ENCODE measurements at places on chromosomes 1 and 21. TPM values are rescaled to one million over a fixed set of nuclear protein-coding genes. Genes with fewer than 3 reads are reported as not detected.

CD1D gene
- total RNA-seq, result 5.3 TPM

FAM177B gene
- 19.9 TPM for total RNA-seq

FAM72B gene
- 0.61 TPM for total RNA-seq

TNFAIP8L2 gene
- total RNA-seq, result 17.6 TPM

LIPI gene
- total RNA-seq, result not detected

SLC9C2 gene
- total RNA-seq, result not detected

METTL18 gene
- total RNA-seq, result 16.9 TPM

DNA sequence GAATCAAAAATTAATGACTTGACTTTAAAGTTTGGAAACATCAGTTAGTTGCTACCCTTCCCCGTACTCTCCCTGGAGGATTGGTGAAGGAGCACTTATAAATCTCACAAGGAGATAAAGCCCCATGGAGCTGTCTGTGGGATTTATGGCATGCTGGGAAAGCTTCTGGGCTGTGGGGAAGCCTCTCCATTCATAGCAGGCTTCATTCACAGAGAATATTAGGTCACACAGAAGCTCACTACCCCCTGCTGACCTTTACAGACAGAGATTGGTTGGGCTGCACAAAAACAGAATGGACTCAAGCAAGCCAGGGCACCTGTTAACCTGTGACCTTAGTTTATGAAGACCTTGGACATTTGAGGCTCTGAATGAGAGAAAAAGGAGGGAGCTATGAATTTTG, 32.1 kb downstream of the RGL1 start:
- no peaks in the 10 kb centered on the region for H3K36me3 ChIP-seq
- no peaks in the 10 kb centered on the region for H3K27me3 ChIP-seq
- H3K4me3 ChIP-seq, result no peak overlapping the region
- no peaks in the 10 kb centered on the region for H3K4me1 ChIP-seq

- no peaks in the 10 kb centered on the region for H3K27me3 ChIP-seq
- H3K4me3 ChIP-seq, result no peak overlapping the region
- H3K36me3 ChIP-seq, result no peaks in the 10 kb centered on the region
Observed at GRCh38 chr1:169946206-169946605, 52.5 kb upstream of the SCYL3 start.

DNA sequence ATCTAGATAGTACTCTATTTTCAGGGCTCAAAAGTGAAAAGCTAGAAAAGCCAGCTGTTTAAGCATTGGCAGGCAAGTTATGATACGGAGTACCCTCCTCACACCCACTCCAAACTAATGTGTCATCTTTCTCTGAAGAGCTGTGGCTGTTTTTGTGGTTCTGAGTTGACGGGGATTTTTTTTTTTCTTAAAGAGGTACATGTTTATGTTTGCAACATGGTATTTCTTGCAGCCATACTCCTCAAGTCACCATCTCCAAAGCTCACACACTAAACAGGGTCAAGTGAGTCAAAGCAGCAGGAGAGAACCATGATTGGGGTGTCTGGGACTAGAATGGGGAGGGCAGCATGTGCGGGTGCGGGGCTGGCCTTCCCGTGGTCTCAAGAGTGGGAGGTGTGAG, 347.2 kb downstream of the DISC1 start:
- H3K27ac ChIP-seq, result no peak overlapping the region
- no peaks in the 10 kb centered on the region for H3K27me3 ChIP-seq
- no peaks in the 10 kb centered on the region for H3K36me3 ChIP-seq

GRCh38 chr1:111769517-111770146, 13.9 kb downstream of the DDX20 start:
- H3K4me3 ChIP-seq, result no peak overlapping the region
- H3K4me1 ChIP-seq, result no peaks in the 10 kb centered on the region
- DNase-seq, result peak; percentile 78
- H3K27me3 ChIP-seq, result no peaks in the 10 kb centered on the region

- H3K4me3 ChIP-seq, result no peak overlapping the region
- H3K4me1 ChIP-seq, result peaks cover 35% of the 10 kb centered on the region
- no peaks in the 10 kb centered on the region for H3K36me3 ChIP-seq
- H3K27ac ChIP-seq, result no peak overlapping the region
Observed at GRCh38 chr1:19511116-19511515, 25.8 kb upstream of the CAPZB start.

GRCh38 chr1:245776694-245777332, 622.0 kb downstream of the KIF26B start:
- H3K4me1 ChIP-seq, result no peaks in the 10 kb centered on the region
- no peak overlapping the region for H3K4me3 ChIP-seq
- no peaks in the 10 kb centered on the region for H3K36me3 ChIP-seq

- H3K27me3 ChIP-seq, result no peaks in the 10 kb centered on the region
- H3K4me3 ChIP-seq, result no peak overlapping the region
- H3K36me3 ChIP-seq, result no peaks in the 10 kb centered on the region
- no peaks in the 10 kb centered on the region for H3K4me1 ChIP-seq
- no peak overlapping the region for H3K27ac ChIP-seq
Observed at GRCh38 chr21:26982767-26983166, 15.9 kb upstream of the ADAMTS5 start.

- no peaks in the 10 kb centered on the region for H3K27me3 ChIP-seq
- H3K36me3 ChIP-seq, result no peaks in the 10 kb centered on the region
- H3K4me1 ChIP-seq, result no peaks in the 10 kb centered on the region
- H3K4me3 ChIP-seq, result no peak overlapping the region
- no peak overlapping the region for H3K27ac ChIP-seq
- DNase-seq, result no peak
Observed at GRCh38 chr1:183330335-183330734, 87.8 kb downstream of the NMNAT2 start.

DNA sequence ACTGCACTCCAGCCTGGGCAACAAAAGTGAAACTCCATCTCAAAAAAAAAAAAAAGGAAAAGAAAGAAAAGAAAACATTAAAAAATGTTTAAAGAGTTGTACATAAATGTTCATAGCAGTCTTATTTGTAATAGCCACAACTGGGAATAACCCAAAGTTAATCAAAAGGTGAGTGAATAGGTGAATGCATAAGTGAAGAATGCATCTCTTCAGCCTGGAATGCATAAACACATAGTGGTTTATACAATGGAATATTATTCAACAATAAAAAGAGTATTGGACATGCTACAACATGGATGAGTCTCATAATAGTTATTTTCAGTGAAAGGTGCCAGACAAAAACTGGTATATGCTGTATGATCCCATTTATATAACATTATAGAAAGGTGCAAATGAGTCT, 18.1 kb downstream of the LDLRAD1 start:
- DNase-seq, result no peak
- no peak overlapping the region for H3K4me3 ChIP-seq
- H3K36me3 ChIP-seq, result no peaks in the 10 kb centered on the region

- no peak overlapping the region for H3K27ac ChIP-seq
- no peak overlapping the region for H3K4me3 ChIP-seq
- no peaks in the 10 kb centered on the region for H3K27me3 ChIP-seq
- H3K36me3 ChIP-seq, result no peaks in the 10 kb centered on the region
Observed at GRCh38 chr1:159562680-159563079, 24.9 kb upstream of the APCS start.
